ENCODE measurements at places on chromosomes 6 and 20.

DNA sequence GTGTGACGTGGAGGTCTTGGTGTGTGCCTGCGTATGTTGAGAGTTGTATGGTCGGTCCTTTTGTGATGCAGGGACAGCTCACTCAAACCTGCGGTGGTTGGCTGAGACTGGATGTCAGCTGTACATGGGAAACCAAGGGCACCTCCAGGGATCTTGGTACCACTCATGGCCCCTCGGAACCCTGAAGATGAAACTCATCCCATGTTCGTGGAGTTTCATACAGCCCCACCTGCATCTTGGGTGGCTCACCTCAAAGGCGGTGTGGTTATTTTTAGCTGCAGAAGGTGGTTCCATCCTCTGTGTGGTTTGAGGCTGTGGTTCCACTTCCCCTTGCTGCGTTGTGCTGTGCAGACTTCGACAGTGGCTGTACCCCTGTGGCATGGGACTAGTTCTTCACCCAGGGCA is 52.6 kb upstream of the SLC22A1 start:
- DNase-seq: no peak

DNA sequence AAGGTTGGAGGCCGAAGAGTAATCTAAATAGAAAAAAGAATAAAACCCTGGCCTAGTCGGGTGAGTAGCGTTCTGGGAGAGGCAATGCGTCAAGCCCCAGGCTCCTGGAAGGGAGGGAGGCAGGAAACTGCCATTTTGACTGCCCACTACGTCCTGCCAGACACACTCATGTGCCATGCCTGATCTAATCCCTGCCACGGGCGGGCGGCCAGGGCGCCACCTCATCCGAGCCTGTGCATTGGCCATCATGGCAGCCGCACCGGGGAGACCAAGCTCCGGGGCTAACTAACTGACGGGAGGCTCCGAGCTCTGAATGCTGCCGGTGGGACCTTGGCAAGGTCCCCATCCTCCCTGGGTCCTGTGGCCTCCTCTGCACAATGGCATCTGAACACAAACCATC is 68.8 kb downstream of the INSM1 start:
- no peak for DNase-seq

GRCh38 chr20:23242104-23242503 is 108.5 kb upstream of the NXT1 start:
- no peak for DNase-seq

DNA sequence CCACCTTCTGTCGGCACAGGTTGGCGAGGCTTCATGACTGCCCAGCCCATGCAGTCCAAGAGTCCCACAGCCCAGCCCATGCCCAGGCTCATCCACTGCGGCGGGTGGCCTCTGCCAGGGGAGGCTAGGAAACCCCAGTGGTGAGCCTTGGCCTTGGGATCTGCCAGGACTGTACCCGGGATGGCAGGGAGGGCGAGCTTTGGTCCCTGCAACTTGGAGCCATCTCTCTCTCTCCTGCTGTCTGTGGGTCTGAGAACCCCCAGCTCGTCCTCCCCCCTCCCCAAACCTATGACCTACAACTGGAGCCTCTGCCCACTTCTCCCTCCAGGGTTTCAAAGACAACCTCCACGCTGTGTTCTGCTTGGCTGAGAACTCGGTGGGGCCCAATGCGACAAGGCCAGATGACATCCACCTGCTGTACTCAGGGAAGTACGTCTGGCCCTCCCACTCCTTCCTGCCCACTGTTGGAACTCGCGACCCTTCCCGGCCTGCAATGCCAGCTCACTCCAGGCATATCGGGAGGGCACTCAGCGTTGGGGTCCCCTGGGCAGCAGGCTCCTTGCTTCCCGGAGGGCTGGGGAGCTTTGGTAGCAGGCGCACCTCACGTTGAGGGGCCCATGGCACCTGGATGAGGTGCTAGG is 19.7 kb downstream of the NPEPL1 start:
- DNase-seq: no peak

DNA sequence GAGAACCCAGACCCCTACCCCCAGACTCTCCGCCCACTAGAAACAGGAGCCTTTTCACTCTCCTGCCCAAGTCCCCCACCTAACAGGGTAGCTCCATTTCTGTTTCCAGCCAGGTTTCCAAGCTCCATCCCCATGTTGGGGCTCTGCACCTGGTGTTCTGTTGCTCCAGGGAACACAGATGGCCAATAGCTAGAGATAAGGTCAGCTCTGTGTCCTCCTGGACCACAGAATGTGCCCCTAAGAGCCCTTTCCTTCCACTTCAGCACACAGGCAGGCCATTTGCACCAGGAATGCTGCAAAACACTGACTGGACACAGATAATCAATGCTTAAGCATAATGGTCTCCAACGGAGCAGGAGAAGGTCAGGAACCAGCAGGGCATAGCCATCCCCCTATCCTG is 159.4 kb downstream of the QRSL1 start:
- DNase-seq: no peak

DNA sequence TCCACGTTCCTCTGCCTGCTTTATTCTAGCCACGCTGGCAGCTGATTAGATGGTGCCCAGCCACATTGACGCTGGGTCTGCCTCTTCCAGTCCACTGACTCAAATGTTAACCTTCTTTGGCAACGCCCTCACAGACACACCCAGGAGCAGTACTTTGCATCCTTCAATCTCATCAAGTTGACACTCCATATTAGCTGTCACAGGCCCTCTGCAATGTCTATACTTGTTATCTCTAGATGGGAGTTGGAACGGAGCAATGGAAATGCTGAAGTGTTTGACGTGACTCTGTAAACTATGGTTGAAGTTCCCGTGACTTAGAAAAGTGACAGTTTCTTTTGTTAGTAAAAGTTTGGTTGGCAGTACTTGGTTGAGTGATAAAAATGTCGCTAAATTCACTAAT is 291.0 kb downstream of the CDH4 start:
- DNase-seq: no peak
